ENCODE measurements at places on chromosomes 6 and 20.

DNA sequence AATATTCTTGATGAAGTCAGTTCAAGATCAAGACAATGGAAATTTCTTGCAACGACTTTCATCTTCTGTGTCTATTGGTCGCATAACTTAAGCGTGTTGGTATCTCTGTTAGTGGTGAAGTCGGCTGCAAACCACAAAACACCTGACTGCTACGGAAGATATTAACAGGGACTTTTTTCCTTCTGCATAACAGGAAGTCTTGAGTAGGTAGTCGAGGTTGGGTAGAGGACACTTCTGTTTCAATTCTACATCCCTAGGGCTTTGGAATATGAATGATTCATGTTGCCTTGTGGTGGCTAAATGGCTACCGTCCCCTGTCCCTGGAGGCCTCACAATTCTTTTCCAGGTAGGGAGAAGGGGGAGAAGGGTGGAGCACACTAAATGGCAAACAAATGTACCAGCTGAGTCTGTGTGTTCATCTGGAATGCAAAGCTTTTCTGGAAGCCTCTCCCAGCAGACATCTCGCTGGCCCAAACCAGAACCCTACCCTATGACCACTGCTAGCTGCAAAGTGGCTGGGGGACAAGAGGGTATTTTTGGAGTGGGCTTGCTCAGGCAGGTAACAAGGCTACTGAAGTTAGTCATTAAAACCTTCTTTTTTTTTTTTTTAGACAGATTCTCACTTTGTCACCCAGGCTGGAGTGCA, 34.6 kb upstream of the NKX2-2 start:
- no peak for DNase-seq

DNA sequence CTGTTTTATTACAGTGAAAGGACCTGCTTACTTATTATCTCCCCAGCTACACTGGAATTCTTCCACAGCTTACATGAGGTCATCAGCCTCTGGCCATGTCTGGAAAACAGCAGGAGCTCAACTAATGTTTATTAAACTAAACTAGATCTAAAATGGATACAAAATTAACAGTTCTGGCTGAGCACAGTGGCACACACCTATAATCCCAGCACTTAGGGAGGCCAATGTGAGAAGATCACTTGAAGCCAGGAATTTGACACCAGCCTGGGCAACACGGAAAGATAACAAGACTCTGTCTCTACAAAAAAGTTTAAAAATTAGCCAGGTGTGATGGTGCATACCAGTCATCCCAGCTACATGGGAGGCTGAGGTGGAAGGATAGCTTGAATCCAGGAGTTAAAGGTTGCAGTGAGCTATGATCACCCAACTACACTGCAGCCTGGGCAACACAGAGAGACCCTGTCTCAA, 220.8 kb upstream of the MARCKS start:
- no peak for DNase-seq

GRCh38 chr6:916131-916530, 223.2 kb upstream of the EXOC2 start:
- no peak for DNase-seq

DNA sequence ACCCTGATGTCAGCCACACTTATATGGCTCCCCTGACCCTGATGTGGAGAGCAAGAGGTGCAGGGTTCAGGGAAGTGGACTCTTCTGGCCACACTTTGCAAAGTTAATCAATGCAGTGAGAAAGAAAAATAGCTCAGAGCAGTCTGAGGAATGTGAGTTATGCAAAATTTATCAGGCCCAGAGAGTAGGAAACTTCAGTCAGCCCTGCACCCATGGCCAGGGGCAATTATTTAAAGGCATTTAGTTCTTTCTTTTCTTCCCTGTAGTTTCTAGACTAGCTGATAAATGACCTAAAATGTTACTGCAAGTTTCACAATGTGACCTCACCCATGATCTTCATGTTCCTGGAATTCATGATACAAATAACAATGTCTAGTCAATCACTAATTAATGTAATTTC, 143.7 kb upstream of the GGTLC1 start:
- no peak for DNase-seq

- no peak for DNase-seq
Measured at GRCh38 chr20:2618815-2619214, 33.6 kb upstream of the NOP56 start.

- no peak for DNase-seq
Measured at GRCh38 chr6:40693768-40694167, 106.6 kb upstream of the LRFN2 start.

GRCh38 chr6:47733879-47734558, 35.6 kb downstream of the ADGRF4 start:
- DNase-seq, result no peak
